Stomach (tissue), 19 donors: ENCODE measurements at places on chromosomes 12 and 14. TPM values are rescaled to one million over a fixed set of nuclear protein-coding genes. Genes with fewer than 3 reads are reported as not detected.
A peak's percentile ranks its signal among the peaks of the same experiment; 100 is the strongest.

- no peak overlapping the region for H3K4me3 ChIP-seq
- DNase-seq: no peak
- H3K36me3 ChIP-seq: no peaks in the 10 kb centered on the region
- peaks cover 73% of the 10 kb centered on the region for H3K27me3 ChIP-seq
- H3K4me1 ChIP-seq: no peaks in the 10 kb centered on the region
- H3K27ac ChIP-seq: no peak overlapping the region
Measured at GRCh38 chr12:4985820-4986219, 57.9 kb upstream of the KCNA5 start.

DNA sequence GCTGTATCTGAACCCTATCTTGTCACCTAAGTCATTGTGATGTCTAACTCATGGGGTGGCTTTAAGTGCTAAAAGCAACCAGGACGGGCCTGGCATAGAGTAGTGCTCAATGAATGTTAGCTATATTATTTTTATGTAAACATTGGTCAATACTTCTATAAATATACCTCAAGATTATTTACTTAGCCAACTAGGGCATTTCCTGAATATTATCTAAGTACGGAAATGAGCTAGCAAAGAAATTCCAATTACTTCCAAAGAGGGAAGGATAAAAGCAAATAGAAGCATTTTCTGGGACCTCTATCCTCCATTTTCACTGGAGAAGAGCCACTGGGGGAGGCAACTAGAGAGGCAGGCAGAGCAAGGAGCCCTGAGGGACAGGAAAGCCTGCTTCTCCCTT is 20.6 kb downstream of the CCDC92 start:
- peaks cover 10% of the 10 kb centered on the region for H3K4me1 ChIP-seq
- peaks cover 8% of the 10 kb centered on the region for H3K36me3 ChIP-seq
- H3K27ac ChIP-seq: no peak overlapping the region

DNA sequence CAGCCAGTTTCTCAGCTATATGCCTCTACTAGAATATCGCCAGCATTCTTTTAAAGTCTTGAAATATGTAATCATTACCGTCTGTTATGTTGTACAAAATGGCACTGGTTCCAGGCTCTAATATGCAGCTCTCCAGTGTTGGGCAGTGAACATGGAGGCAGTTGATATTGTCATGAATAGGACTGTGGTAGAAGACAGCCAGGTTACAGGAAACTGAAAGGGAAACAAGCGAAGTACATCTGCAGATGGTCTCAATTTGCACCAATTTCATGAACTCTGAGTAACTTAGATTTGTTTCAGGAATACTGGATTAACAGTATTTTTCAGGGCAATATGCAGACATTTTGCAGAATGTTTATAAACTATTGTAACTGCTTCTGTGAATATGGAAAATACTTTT is 13.4 kb upstream of the KLHL42 start:
- H3K27ac ChIP-seq: no peak overlapping the region
- no peaks in the 10 kb centered on the region for H3K27me3 ChIP-seq
- H3K4me3 ChIP-seq: no peak overlapping the region

- no peaks in the 10 kb centered on the region for H3K27me3 ChIP-seq
- H3K36me3 ChIP-seq: peaks cover 8% of the 10 kb centered on the region
- no peaks in the 10 kb centered on the region for H3K4me1 ChIP-seq
- no peak for DNase-seq
- no peak overlapping the region for H3K27ac ChIP-seq
Measured at GRCh38 chr14:70567791-70568190, 32.7 kb downstream of the MED6 start.

DNA sequence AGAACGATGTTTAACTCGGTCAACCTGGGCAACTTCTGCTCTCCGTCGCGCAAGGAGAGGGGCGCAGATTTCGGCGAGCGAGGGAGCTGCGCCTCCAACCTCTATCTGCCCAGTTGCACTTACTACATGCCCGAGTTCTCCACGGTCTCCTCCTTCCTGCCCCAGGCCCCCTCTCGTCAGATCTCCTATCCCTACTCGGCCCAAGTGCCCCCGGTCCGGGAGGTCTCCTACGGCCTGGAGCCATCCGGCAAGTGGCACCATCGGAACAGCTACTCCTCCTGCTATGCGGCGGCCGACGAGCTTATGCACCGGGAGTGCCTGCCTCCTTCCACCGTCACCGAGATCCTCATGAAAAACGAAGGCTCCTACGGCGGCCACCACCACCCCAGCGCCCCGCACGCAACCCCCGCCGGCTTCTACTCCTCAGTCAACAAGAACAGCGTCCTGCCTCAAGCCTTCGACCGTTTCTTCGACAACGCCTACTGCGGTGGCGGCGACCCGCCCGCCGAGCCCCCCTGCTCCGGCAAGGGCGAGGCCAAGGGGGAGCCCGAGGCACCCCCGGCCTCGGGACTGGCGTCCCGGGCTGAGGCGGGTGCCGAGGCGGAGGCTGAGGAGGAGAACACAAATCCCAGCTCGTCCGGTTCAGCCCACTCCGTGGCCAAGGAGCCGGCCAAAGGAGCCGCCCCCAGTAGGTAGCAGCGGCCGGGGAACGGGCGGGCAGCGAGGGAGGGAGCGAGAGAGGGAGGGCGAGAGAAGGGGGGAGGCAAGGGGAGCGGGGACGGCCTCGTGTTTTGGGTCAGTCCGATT is 513 bp downstream of the HOXC11 start:
- peaks cover 100% of the 10 kb centered on the region for H3K27me3 ChIP-seq
- H3K4me1 ChIP-seq: peaks cover 26% of the 10 kb centered on the region
- no peak overlapping the region for H3K27ac ChIP-seq
- peak overlapping the region; percentile 43 for H3K4me3 ChIP-seq
- DNase-seq: no peak

- DNase-seq: no peak
- H3K36me3 ChIP-seq: no peaks in the 10 kb centered on the region
- H3K27ac ChIP-seq: no peak overlapping the region
- no peak overlapping the region for H3K4me3 ChIP-seq
- no peaks in the 10 kb centered on the region for H3K27me3 ChIP-seq
- H3K4me1 ChIP-seq: no peaks in the 10 kb centered on the region
Measured at GRCh38 chr12:128137140-128137539, 129.8 kb upstream of the TMEM132C start.

DNA sequence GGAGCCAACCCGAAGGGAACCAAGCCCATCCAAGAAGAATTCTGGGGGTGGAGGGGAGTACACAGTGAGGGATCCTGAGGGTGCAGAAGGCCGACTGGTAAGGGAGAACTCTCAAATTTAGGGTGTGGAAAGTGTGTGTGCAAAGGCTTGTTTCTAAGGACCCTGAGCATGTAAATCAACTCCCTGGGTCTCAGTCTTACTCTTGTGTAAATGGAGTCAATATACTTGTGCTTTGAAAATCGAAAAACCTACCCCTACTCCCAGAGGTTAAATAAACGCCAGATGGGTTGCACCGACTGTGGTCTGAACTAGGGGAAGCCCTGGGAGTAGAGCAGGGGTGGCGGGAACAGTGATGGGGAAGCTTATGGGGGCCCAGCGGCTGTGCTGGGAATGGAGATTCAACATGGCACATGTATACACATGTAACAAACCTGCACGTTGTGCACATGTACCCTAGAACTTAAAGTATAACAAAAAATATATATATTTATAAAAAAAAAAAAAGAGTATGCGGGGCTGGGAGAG is 6.0 kb downstream of the B4GALNT1 start:
- H3K4me3 ChIP-seq: no peak overlapping the region
- H3K36me3 ChIP-seq: no peaks in the 10 kb centered on the region
- peaks cover 98% of the 10 kb centered on the region for H3K27me3 ChIP-seq
- H3K4me1 ChIP-seq: peaks cover 4% of the 10 kb centered on the region
- H3K27ac ChIP-seq: no peak overlapping the region

- H3K27me3 ChIP-seq: no peaks in the 10 kb centered on the region
- H3K4me3 ChIP-seq: no peak overlapping the region
- H3K36me3 ChIP-seq: no peaks in the 10 kb centered on the region
Measured at GRCh38 chr12:64009321-64010068, 165.0 kb downstream of the SRGAP1 start.

GRCh38 chr12:6461401-6462233 is 8.9 kb downstream of the VAMP1 start:
- H3K36me3 ChIP-seq: peaks cover 94% of the 10 kb centered on the region
- H3K4me1 ChIP-seq: peaks cover 59% of the 10 kb centered on the region
- peak; percentile 62 for DNase-seq
- no peak overlapping the region for H3K4me3 ChIP-seq

GRCh38 chr12:88399811-88400210 is 180.5 kb downstream of the KITLG start:
- peaks cover 10% of the 10 kb centered on the region for H3K4me1 ChIP-seq
- H3K36me3 ChIP-seq: no peaks in the 10 kb centered on the region
- H3K4me3 ChIP-seq: no peak overlapping the region
- no peaks in the 10 kb centered on the region for H3K27me3 ChIP-seq
- no peak overlapping the region for H3K27ac ChIP-seq

DNA sequence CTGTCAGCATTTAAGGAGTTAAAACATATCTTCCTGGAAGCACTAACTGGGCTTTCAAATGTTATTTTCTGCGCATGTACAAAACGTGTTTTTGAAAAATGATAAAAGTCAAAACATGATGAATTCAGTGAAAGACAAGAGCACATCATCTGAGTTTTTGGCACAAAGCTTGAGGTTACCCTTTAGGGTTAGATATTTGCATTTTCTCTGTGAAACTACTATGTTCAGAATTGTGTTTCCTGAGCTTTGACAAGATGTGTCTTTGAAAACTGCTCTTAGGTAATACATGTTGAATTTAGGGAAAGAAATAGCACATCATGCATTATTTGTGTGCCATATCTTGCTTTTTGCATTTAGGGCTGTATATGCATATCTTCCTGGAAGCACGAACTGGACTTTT is 79.0 kb downstream of the ASCL4 start:
- H3K4me1 ChIP-seq: no peaks in the 10 kb centered on the region
- DNase-seq: no peak
- H3K4me3 ChIP-seq: no peak overlapping the region

DNA sequence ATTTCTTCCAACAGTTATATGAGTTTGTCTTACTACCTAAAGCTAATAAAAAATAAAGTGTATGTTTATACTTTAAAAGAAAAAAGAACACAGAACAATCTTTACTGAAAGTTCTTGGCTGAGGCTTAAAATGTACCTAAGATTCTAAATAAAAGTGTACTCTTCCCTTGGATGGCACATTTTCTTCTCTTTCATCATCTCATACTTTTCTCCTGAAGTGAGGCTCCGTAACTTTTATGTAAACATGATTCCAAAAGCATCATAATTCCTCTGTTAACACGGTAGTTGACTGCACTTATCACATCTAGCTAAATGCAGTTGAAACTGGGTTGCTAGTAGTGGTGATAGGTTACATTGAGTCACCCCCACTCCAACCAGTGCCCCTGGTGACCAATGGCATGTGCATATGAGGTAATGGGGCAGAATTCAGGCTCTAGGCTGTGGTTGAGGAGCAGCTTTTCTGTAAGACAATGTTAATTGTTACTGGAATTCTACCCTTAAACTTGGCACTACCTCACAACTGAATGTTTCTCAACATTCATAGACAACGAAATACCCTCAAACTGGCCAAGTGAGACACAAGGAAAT is 38.4 kb downstream of the WASHC3 start:
- peaks cover 28% of the 10 kb centered on the region for H3K4me1 ChIP-seq
- peaks cover 39% of the 10 kb centered on the region for H3K36me3 ChIP-seq
- no peak for DNase-seq
- no peak overlapping the region for H3K4me3 ChIP-seq
- peak overlapping the region; percentile 51 for H3K27ac ChIP-seq

GRCh38 chr14:30417121-30417520 is 141.8 kb upstream of the G2E3 start:
- H3K4me3 ChIP-seq: no peak overlapping the region
- H3K36me3 ChIP-seq: no peaks in the 10 kb centered on the region
- no peak for DNase-seq
- no peaks in the 10 kb centered on the region for H3K27me3 ChIP-seq

DNA sequence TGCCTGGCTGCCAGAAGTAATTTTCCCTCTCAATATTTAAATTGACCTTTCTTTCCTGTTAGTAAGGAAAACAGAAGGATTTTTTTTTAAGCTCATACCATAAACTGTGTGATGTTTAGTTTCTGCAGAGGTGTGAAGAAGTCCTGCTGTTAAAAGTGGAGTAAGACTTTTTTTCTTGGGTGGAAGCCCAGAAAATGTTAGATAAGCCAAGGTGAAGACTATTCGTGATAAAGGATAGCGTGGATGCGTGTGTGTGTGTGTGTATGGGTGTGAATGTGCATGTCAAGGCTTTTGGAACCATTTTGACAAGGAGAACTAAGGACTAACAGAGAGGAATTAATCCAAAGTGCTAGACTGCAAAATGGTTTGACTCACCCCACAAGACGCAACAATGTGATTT is 152.9 kb upstream of the SEL1L start:
- H3K4me3 ChIP-seq: no peak overlapping the region
- no peak overlapping the region for H3K27ac ChIP-seq
- no peaks in the 10 kb centered on the region for H3K4me1 ChIP-seq
- H3K36me3 ChIP-seq: no peaks in the 10 kb centered on the region

DNA sequence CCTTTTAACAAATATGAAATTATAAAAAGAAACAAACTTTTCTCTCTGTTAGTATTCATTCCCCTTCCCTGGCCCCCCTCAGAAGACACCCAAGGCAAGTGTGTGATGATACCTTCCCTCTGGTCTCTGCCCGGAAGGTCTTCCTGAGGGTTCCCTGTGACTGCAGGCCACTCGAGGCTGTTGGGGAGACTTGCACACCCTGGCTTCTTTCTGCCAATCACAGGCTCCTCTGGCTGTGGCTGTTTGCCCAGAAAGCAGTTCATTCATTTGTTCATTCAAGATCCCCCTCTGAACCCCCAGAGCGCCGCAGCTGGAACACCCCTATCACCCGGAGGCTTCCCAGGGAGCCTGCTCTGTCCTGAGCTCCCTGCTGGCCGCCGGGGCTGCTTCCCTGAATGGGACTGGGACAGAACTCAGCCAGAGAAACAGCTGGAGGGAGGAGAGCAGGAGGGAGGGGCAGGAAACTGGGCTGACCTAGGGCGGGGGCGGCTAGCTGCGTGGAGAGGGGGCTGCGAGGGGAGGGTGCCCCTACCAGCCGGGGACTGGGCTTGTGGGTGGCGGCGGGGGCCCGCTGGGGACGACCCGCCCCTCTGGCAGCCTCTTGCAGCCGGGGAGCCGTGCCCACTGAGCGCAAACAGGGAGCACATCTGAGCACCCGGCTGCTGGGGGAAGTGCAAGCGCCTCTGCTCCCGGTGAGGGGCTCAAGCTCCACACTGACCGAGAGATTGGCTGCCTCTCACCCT is at the start of gene CMKLR1:
Gene CMKLR1 (minus strand): TSS at position 397 of the 743 bp plus-strand sequence. CDS start 45,720 bp downstream, outside the sequence.
- peaks cover 8% of the 10 kb centered on the region for H3K4me1 ChIP-seq
- no peak for DNase-seq
- H3K27ac ChIP-seq: peak within 1 kb of the TSS; percentile 31
- H3K27me3 ChIP-seq: peaks cover 29% of the 10 kb centered on the region
- no peaks in the 10 kb centered on the region for H3K36me3 ChIP-seq
- peak within 1 kb of the TSS; percentile 31 for H3K4me3 ChIP-seq

- no peak overlapping the region for H3K27ac ChIP-seq
- H3K36me3 ChIP-seq: no peaks in the 10 kb centered on the region
- H3K4me1 ChIP-seq: no peaks in the 10 kb centered on the region
- DNase-seq: no peak
Measured at GRCh38 chr12:129830796-129831195, 73.0 kb downstream of the TMEM132D start.

GRCh38 chr12:9039397-9039977 is 50.1 kb downstream of the KLRG1 start:
- DNase-seq: peak; percentile 56
- H3K36me3 ChIP-seq: no peaks in the 10 kb centered on the region
- no peak overlapping the region for H3K4me3 ChIP-seq

GRCh38 chr12:53389702-53390101 is 9.7 kb downstream of the SP1 start:
- peaks cover 76% of the 10 kb centered on the region for H3K4me1 ChIP-seq
- H3K36me3 ChIP-seq: peaks cover 5% of the 10 kb centered on the region
- peak overlapping the region; percentile 86 for H3K27ac ChIP-seq
- no peak for DNase-seq
- peak overlapping the region; percentile 4 for H3K4me3 ChIP-seq
- no peaks in the 10 kb centered on the region for H3K27me3 ChIP-seq

Gene GZMB
- total RNA-seq: not detected

Gene KLRD1
- total RNA-seq: under 0.01 TPM

Gene KRT6C
- not detected for total RNA-seq

Gene NTF3
- not detected for total RNA-seq

Gene ARHGAP9
- total RNA-seq: 28.1 TPM

Gene CCDC175
- total RNA-seq: not detected
